ENCODE measurements at places on chromosomes 6 and 20. TPM values are rescaled to one million over a fixed set of nuclear protein-coding genes. Genes with fewer than 3 reads are reported as not detected.
A peak's percentile ranks its signal among the peaks of the same experiment; 100 is the strongest.

BICRAL gene
- total RNA-seq: 10.6 TPM

- peak; percentile 48 for DNase-seq
Observed at GRCh38 chr6:139757784-139758183, 383.3 kb upstream of the CITED2 start.

IFNGR1 gene
- total RNA-seq: 112 TPM

NRSN1 gene
- total RNA-seq: 0.39 TPM

- no peak for DNase-seq
Observed at GRCh38 chr6:138258991-138259390, 40.7 kb upstream of the PBOV1 start.

GRCh38 chr6:49499126-49499525, 597 bp upstream of the GLYATL3 start:
- DNase-seq: no peak

CALHM6 gene
- total RNA-seq: 3.4 TPM

DNA sequence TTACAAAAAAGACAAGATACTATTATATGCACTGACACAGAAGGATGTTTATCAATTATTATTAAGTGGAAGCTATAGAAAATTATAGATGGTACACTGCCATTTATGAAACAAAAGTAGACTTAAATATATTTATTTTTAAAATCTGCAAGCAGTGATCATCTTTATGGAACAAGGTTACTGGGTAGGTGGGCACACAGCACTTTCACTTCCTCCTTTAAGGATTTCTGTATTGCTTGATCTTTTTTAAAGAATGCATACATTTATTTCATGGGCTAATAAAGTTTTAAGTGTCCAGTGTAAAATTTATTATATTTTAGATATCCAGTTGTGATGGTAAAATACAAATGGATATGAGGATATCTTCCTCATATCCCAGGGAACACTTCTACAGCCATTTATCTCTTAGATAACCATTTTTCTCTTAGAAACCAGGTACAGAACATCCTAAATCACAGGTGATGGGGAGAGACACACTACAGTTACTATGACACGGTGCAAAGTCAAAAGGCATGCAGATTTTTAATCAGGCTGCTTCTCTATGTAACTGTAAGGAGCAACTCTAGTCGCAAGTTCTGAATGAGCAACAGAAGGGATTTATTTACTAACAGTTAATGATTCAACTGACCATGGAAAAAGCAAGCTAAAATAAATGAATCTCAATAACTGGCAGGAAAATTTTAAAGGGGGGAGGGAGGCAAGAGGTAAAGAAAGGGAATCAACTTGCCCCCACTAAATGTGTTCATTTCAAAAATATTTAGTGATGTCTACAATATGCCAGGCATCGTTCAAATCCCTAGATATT, 2.2 kb downstream of the FBXL4 start:
- DNase-seq: no peak

DNA sequence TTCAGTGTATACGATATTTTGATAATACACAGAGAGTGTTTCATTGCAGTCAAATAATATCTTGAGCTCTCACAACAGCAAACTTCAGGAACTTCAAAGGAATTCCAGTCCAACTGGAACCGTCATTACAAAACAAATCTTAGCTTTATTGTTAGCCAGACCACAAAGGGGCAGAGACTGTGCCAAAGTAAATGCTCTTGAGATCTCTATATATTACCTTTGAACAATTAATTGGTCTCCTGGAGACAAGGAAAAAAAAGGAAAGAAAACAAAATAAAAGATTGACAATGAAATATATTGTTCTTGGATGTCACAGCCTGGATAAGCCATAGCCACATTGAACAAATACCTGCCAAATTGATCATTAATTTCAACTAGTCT, 70.0 kb downstream of the FOXC1 start:
- DNase-seq: no peak

DNA sequence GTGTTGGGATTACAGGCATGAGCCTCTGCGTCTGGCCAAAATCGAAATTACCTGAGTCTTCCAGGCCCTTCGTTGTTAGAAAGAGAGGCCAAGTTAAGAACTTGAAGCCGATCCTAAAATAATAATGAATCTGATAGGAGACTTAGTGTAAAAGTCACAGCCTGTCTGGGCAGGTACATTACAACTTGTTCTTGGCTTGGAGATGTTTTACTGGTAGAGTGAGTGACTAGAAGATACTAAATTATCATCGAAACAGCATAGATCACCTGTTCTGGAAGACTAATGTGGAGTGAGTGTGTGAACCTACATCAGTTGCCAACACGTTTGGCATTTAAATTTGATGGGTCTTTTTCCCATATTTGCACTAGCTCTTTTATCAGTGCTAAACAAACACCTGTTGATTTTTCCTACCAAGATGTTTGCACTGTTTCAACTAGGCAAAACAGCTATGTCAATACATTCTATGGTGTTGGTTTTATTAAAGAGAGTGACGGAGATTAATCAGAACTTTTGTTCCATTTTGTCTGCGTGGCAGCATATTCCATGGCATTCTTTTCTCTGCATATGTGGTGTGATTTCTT, 4.6 kb upstream of the TMEM217 start:
- DNase-seq: no peak

CYP24A1 gene
- total RNA-seq: 1.3 TPM

DNA sequence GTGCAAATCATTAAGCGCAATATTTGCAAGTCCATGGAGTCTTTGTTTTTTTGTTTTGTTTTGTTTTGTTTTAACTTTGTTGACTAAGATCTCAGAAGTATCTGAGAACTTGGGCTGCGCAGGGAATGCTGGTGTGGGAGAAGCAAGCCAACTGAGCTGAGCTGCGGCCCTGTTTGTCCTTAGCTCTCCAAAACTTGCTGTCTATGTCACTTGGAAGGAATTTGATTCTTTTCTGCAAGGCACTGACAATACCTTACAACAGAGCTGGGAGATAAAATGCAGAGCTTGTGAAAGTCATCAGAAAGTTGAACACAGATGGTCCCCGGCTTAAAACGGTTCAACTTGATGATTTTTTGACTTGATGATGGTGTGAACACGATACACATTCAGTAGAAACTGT, 5.4 kb downstream of the SLC22A23 start:
- DNase-seq: peak; percentile 32

ELOVL2 gene
- 0.59 TPM for total RNA-seq

DNA sequence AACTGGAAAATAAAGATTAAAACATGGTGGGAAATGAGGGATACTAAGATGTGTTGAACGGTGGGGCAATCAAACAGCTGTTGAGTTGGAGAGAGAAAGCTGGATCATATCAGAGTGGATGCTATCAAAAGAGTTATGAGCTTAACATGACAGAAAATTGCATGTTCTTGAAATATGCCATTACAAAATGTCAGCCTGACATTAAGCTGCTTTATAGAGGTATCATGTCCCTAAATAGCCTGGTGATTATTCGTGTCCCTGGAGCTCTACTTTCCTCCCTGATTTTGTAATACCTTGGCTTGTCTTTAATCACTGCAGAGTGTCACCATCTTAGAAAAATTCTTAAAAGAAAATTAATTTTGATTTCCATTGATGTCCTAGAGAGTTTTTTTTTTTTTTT, 223.1 kb downstream of the PHF3 start:
- no peak for DNase-seq

- peak; percentile 81 for DNase-seq
Observed at GRCh38 chr6:169913096-169913638, 161.7 kb downstream of the ERMARD start.

OR2H2 gene
- not detected for total RNA-seq

GRCh38 chr6:128078276-128078675, 177.4 kb upstream of the THEMIS start:
- no peak for DNase-seq

- DNase-seq: peak; percentile 7
Observed at GRCh38 chr6:157304899-157305663, 18.2 kb downstream of the TMEM242 start.

GRCh38 chr6:54737247-54737646, 109.3 kb upstream of the FAM83B start:
- no peak for DNase-seq

- DNase-seq: peak; percentile 82
Observed at GRCh38 chr6:57313711-57314471, 3.5 kb upstream of the PRIM2 start.

DNA sequence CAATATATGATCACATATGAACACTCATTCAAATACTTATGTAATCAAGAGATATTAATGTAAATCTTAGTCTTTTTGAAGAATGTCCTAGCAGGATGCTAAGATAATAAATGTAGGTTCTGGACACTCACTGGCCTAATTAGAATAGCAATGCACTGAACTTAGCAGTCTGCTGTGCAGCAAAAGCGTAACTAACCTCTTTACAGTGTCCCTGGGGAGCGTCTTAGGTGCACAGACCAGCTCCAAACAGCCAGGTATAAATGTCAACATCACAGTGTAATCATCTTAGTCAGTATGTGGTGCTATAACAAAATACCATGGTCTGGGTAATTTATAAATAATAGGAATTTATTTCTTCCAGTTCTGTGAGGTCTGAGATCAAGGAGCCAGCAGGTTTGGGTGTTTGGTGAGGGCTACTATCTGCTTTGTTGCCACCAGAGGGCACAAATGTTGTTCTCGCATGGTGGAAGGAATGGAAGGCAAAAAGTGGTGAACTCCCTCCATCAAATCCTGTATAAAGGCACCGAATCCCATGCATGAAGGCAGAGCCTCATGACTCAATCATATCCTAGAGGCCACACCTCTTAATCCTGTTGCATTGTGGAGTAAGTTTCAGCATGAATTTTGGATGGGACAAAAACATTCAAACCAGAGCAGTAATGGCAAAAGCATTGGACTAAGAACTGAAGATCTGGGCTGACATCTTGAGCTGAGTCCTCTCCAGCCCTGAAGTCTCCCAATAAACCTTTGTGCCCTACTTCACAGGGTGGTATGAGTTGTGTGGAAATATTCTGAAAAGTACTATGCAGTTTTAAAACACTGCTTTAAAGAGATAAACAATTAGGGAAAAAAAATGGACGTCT, 41.8 kb upstream of the FOXO3 start:
- DNase-seq: no peak

DNA sequence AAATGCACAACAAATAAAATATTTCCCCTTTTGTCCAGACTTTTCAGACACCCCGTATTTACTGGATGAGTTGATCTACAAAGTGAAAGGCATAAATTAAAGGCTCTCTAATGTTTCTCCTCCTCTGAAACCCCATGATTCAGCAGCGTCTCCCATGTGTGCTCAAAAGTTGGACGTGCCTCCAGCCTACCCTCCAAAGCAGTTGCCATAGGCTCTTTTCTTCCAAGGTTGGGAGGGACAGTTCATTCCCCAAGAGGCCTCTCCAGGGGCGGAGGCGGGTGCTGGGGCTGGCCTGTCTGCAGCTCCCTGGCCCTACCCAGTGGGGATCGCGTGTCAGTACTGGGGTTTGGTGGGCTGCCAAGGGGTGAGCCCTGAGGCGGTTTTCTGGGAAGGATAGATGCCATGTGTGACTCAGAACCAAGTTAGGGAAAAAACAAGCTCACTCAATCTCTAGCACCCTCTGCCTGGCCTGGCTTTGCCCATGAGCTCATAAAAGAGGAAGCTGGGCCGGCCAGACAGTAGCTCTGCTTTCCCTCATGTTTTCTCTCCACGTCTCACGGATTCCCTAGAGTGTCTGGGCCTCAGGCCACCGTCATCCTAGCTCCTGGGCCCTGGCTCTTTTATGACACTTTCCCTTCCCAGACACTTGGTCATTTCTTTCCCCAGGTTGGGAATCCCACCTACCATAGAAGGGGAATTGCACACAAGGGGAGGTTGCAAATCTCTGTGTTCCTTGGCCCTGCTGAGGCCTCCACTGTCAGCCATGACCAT, 8.0 kb upstream of the IER3 start:
- DNase-seq: peak; percentile 87

DNA sequence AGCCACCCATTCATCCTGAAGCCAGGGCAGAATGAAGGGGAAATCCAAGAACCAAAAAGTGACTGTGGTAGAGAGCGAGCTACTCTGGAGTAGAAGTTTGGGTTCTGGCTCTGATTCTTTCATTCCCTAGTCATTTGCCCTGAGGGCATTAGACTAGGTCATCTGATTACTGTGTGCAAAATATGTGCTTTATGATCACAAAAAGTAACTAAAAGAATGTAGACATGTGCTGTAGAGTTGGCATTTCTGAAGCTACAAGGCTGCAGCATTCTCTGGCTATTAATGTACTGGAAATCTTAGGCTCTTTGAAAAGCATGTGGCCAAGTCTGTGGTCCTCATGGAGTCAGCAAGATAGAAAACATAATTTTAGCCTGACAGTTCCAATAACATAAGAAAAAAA, 94.2 kb downstream of the TBC1D7 start:
- peak; percentile 44 for DNase-seq

DNA sequence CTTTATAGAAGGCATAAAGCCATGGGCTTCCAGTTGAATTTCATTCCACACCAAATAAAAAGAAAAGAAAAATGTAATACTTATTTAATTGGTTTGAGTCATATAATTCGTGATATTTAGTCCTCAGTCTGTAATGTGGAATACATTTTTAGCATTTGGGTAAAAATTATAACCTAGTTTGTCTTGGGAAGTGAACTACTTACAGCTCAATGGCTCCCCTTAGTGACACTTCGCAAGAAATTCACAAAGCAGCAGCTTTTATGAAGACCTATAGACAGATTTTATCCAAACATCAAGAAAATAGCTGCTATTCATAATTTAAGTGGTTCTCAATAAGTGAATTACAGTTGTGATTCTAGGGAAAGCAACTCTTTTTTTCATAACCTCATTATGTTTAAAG, 72.1 kb downstream of the RSPO3 start:
- DNase-seq: peak; percentile 27

GRCh38 chr6:170345662-170346061, 39.1 kb downstream of the FAM120B start:
- no peak for DNase-seq

- DNase-seq: no peak
Observed at GRCh38 chr6:127794405-127794804, 106.5 kb downstream of the THEMIS start.

- DNase-seq: no peak
Observed at GRCh38 chr6:41470331-41471063, 75.7 kb upstream of the FOXP4 start.

COL12A1 gene
- total RNA-seq: 383 TPM

GNMT gene
- total RNA-seq: 0.20 TPM

DNA sequence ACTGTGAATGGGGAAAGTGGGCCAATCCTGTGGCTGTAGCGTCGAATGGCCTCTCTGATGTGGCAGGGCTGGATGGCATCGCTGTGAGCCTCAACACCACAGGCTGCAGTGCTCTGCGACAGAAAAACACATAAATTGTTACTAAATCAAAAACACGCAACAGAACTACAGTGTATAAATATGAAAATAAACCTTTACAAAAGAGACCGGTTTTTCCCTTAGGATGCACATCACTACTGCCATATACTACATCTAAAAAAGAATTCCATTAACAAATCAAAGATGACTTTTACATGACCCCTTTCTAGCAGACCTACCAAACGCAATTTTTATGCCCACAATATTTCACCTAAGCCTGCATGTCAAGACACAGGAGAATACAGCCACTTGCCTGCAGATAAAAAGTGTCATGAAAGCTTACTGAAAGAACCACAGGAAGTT, 395.5 kb upstream of the RUNX2 start:
- DNase-seq: no peak
